ENCODE measurements at places on chromosomes 13 and 19.
A peak's percentile ranks its signal among the peaks of the same experiment; 100 is the strongest.

- DNase-seq: peak; percentile 58
Measured at GRCh38 chr13:92838786-92839185, 387.8 kb upstream of the GPC6 start.

DNA sequence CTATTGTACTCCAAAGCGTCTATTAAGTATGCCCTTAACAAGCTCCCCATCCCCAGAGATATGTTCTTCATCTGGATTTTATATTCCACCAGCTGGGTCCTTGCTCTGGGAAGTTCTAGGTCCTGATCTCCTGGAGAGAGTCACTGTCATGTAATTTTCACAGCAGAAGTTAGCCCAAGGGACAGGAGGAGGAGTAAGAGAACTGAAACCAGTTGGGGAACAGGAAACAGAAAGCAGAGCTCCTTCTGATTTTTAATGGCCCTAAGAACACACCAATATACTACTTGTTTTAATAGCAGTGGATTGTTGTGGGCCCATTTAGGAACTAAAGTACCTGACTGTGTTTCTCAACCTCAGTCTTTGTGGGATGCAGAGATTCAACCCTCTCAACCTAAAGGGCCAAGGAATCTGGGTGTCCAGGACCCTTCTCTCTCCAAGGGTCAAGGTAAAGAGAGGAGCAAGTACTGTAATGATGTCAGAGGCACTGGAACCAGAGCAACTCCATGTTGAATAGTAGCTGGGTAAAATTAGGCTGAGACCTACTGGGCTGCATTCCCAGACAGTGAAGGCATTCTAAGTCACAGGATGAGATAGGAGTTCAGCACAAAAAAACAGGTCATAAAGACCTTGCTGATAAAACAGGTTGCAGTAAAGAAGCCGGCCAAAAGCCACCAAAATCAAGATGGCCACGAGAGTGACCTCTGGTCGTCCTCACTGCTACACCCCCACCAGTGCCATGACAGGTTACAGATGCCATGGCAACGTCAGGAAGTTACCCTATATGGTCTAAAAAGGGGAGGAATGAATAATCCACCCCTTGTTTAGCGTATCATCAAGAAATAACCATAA lies 8.1 kb upstream of the FPR3 start:
- no peak for DNase-seq

DNA sequence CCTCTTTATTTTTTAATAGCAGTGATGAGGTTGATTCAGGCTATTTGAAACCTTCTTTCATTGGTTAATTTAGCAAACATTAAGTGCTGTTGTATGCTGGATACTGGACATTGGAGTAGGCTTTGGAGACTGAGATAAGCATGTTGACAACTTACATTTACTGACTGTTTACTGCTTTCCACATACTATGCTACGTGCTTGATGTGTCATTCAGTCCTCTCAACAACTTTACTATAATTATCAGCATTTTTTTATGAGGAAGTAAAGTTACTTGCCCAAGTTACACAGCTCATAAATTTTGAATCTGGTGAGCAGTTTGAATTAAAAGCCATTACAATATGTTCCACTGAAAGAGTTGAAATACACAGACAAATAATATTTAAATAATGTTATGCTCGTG lies 83.8 kb downstream of the GJA3 start:
- DNase-seq: no peak

DNA sequence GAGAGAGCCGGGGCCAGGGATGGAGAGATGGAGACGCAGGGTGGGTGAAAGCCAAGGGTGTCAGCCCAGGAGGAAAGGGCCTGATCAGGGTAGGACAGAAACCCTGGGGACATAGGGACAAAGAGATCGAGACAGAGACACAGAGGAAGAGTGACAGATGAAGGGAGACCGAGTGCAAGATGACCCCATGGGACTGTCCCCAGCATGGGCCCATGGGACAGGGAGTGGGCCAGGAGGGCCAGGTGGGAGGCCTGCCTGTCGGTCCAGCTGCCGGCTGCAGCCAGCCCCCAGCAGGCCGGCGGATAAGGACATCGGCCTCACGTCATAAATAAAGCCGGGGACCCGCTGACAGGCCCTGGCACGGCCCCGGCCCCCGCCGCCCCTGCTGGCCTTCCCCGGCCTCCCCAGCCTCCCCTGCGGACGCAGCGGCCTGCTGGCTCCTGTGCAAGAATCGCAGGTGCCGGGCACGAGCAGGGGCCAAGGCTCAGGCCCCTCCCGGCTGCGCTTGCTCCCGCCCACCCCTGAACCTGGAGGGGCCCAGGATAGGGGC lies 6.3 kb downstream of the REX1BD start:
- DNase-seq: no peak

GRCh38 chr19:42601811-42602443 lies 7.2 kb upstream of the CEACAM8 start:
- DNase-seq: peak; percentile 61

GRCh38 chr19:44845286-44845611 lies 848 bp upstream of the NECTIN2 start:
- no peak for DNase-seq

- no peak for DNase-seq
Measured at GRCh38 chr19:38736036-38736412, 8.2 kb downstream of the CAPN12 start.

DNA sequence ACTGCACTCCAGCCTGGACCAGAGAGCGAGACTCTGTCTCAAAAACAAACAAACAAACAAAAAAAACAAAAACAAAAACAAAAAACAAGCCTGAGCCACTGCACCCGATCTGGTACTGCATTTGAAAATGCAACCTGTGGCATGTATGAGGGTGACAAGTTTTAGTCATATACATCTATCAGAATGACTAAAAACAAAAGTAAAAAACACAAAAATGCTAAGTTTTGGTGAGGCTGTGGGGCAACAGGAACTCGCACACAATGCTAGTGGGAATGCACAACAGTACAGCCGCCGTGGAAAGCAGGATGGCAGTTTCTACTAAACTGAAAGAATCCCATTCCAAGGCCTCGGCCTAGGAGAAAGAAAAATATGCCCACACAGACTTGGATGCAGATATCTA lies 7.8 kb downstream of the EBPL start:
- no peak for DNase-seq

DNA sequence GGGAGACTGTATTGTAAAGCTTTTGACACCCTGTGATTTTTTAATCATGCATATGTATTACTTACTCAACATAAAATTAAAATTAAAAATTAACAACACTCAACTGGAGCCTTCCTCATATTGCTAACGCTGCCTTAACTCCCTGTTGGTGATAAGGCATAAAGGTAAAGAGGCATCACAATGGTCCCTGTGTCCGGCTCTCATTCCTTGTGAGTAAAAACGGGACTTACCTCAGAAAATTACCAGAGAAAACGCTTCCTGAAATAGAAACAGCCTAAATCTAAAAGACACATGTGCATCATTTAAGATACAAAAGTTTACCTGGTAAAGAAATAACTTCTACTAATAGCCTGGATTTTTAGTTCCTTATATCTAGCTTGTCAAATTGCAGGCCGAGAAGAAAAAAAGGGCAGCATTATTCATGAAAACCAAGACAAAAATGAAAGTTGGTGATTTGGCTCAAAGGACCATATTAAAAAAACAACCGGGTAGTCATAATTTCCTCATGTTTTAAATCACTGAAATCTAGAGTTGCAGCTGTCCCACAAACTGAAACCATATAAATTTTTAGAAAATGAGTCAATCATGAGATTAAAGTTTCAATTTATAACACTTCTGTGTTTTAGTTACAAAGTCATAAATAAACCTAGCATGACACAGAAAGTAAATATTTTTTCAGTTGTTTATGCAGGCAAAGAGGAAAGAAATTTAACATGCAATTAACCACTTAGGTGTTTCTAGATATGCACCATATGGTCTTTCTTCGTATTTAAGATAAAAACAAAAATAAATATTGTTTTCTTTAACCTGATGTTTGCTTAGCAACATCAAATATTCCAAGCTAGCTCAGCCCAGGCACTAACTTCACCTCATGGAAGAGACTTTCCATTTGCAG lies 94.7 kb downstream of the MIPEP start:
- DNase-seq: peak; percentile 25

GRCh38 chr19:44988896-44989556 lies 12.2 kb upstream of the RELB start:
- DNase-seq: peak; percentile 80

- DNase-seq: peak; percentile 77
Measured at GRCh38 chr13:51286135-51287002, 53.1 kb upstream of the SERPINE3 start.

GRCh38 chr13:45198924-45199323 lies 1.9 kb downstream of the KCTD4 start:
- no peak for DNase-seq

- no peak for DNase-seq
Measured at GRCh38 chr19:11256189-11256588, 6.1 kb downstream of the DOCK6 start.

DNA sequence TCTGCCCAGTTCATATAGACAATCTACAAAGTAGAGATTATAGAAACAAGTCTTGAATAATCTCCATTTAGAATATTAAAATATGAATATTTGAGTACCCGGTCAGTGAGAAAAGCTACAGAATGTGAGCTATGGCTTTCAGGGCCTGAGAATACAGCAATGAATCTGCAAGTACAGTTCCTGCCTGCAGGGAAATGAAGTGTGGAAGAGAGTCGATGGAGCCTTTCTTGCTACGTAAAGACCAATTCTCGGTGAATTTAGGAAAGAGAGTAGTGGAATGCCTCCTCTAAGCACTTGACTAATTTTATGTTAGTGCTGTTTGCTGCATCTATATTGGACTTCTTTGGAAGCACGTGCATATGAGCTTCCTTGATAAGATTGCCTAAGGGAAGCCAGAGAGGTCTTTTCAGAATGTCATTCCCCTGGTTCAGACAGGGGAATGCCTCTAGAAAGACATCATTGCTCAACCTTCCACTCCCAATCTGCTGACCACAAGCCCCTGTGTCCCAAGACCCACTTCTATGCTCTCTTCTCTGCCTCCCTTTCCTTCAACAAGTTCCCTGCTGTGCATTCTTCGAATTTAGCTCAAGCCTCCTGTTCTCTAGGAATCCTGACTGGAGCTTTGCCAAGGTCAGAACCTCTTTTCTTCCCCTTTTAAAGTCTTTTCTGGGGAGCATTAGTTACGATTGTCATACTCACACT lies 41.9 kb downstream of the GPC6 start:
- DNase-seq: no peak

DNA sequence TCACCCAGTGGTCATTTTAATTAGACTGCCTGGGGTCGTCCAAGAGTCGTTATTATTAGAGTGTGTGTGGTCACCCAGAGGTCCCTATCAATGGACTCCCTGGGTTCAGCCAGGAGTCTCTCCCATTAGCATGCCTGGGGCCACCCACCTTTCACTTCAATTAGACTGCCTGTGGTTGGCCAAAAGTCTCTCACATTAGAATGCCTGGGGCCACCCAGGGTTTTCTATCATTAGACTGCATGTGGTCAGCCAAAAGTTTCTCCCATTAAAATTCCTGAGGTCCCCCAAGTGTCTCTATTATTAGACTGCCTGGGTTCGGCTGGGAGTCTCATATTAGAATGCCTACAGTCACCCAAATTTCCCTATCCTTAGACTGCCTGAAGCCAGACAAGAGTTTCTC lies 1472.6 kb downstream of the UQCRFS1 start:
- no peak for DNase-seq

DNA sequence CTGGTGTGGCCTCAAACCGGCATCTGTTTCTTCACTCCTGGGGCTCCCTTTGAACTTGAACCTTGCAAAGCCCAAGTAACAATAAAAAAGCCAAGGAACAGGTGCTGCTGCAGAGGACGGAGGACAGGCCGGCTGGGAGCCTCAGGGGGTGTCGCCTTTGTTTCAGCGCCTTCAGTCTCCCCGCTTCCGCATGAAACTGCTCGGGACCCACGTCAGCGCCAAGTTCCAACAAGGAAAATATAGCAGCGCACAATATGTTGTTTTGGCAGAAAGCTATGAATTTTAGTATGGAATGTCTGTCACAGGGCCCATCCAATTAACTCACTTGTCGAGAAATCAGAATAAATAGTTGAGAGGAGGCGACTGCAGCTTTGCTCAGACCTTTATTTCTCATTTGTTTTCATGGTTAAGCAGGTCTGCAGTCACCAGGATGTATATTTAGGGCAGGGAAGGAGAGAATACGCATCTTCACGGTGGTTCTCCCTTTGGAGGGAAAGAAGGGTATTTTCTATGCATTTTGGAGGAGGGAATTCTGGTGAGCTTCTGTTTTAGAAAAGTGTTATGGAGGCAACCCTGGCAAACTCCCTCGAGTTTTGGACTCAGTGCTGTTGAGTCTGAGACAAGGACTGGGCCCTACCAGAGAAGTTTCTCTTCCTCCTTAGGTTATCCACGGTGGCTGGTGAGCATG lies 34.3 kb upstream of the MEDAG start:
- DNase-seq: no peak

DNA sequence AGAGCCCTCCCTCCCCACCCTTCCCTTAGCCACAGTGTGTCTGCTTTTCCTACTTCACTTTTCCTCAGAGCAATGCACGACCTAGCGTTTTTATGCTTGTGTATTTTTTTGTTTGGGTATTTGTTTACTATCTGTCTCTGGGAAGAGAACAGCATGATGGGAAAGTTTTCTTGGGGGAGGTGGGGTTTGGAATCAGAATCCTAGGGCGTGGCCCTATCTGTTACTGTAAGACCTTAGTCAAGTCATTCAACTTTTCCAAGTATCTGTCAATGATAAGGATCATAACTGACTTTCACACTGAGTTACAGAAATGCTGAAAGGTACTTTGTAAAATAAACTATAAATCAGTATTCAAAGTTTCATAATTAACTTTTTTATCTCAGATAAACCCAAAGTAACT lies 146.3 kb upstream of the WASF3 start:
- DNase-seq: no peak

- DNase-seq: no peak
Measured at GRCh38 chr19:1251330-1252220, 3.2 kb downstream of the MIDN start.

GRCh38 chr19:14363183-14364097 lies 17.8 kb upstream of the ADGRE5 start:
- peak; percentile 48 for DNase-seq

GRCh38 chr19:50340331-50340730 lies 11.2 kb upstream of the KCNC3 start:
- DNase-seq: no peak

DNA sequence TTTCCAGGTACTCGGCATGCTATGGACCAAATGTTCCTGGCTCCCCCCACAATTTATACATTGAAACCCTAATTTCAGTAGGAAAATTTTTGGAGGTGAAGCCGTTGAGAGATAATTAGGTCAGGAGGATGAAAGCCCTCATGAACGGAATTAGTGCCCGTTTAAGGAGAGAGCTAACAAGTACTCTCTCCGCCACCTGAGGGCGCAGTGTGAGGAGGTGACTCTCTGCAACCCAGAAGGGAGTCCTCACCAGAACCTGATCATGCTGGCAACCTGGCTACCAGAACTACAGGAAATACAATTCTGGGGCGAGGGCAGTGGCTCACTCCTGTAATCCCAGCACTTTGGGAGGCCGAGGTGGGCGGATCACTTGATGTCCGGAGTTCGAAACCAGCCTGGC lies 397.8 kb downstream of the SLITRK5 start:
- DNase-seq: no peak

GRCh38 chr19:47582320-47582909 lies 9.5 kb upstream of the ZNF541 start:
- peak; percentile 27 for DNase-seq

DNA sequence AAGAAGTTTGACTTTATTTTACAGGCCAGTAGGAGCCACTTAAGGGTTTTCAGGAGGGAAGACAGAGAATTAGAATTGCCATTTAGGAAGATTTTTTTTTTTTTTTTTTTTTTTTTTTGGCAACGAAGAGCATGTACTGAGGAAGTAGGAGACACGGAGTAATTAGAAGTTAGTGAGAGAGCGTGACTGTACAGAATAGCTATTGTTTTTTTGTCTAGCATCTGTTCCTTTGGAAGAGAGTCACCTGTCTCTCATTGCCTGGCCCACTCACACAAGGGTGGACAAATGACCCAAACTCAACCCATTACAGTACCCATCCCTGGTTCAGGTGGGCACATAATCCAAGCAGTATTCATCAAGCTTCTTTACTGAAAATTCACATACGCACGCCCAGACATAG lies 166.7 kb downstream of the LACC1 start:
- DNase-seq: no peak

All from AG08395 (cell line).